ENCODE measurements at places on chromosomes 13 and 19.

DNA sequence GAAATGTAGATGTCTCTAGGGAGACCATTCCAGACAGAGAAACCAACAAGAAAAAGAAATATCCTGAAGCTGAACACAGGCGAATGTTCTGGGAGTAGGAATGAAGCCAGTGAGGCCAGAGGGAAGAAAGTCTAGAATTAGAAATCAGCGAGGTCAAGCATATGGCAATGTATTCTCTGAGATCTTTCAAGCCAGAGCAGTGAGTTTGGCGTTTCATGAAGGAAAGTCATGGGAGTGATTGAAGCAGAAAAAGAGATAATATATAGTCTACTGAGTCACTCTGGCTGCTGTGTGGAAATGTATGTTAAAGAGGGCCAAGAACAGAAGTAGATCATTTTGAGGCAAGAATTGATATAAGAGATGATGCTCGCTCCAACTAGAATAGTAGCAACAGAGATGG lies 576.0 kb downstream of the PCDH17 start:
- no peak for DNase-seq

GRCh38 chr19:13929956-13930355 lies 8.3 kb downstream of the PODNL1 start:
- no peak for DNase-seq

GRCh38 chr13:75319254-75319653 lies 162.7 kb downstream of the TBC1D4 start:
- DNase-seq: no peak

DNA sequence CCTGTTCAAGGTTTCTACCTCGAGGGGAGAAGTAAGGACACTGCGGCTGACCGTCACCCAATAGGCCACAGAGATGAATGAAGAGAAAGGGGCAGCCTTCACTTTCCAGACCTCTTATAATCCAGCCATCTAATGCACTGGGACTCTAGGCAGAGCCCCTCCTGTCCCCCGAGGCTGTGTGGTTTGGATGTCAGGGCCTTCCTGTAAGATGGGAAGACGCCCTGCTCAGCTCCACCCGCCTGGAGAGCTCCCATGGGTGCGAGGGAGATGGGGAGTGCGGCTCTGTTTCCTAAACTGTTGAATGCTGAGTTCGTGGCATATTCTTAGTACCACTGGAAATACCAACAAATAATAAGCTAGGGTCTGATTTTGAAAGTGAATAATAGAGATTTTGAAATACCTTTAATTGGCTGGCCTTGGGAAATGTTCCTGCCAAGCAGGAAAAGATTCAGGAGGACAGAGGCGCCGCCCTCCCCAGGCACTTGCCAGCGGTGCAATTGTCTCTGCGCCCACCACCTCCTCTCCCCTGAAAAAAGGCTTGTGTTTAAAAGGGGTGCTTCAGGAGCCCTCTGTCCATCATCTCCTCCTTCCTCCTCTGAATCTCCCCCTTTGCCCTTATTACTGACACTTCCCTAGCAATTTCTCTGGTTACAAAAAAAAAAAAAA lies 85.4 kb upstream of the GPR183 start:
- DNase-seq: no peak

DNA sequence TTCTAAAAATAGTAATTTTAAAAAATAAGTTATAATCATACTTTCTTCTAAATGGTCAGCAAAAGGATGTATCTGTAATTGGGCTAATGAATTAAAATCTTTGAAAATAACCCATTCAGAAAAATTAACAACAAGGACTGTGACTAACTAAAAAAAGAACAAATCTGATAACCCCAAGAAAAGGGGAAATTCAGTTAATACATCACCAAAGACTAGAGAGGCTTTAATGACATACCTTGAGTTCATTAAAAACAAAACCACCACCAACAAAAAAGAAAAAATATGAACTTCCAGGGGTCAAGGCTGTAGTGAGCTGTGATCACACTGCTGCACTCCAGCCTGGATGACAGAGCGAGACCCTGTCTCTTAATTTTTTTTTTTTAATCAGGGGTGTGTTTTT lies 121.8 kb downstream of the TBC1D4 start:
- no peak for DNase-seq

DNA sequence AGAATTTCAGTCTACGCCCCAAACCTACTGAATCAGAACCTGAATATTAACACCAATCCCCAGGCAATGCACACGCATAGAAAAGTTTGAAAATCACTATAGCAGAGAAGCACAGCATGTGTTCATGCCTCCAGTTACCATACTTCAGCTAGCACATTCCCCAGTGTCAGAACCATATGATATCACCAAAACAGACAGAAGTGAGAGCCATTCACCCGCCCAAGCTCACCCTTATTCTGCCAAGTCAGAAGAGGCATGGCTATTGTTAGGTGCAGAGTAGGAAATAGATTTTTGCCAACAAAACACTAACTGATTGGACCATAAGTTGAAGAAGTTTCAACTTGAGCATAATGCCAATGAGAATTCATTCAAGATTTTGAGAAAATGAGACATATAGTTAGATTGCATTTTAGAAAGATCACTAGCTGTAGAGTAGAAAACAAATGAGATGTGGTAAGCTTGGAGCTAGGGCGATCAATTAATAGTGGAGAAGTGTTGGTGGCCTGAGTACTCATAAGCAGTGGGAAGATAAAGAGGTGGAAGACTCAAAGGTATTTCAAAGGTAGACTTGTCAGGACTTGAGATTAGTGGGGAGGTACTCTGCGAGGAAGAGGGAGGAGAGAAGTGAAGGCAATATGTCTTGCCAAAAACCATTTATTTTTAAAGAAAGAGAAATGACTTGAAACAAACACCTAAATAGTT lies 492.4 kb downstream of the SUCLA2 start:
- DNase-seq: no peak

GRCh38 chr19:1747285-1748114 lies 5.8 kb upstream of the ONECUT3 start:
- peak; percentile 44 for DNase-seq

GRCh38 chr13:110470272-110471009 lies 91.1 kb downstream of the RAB20 start:
- no peak for DNase-seq

DNA sequence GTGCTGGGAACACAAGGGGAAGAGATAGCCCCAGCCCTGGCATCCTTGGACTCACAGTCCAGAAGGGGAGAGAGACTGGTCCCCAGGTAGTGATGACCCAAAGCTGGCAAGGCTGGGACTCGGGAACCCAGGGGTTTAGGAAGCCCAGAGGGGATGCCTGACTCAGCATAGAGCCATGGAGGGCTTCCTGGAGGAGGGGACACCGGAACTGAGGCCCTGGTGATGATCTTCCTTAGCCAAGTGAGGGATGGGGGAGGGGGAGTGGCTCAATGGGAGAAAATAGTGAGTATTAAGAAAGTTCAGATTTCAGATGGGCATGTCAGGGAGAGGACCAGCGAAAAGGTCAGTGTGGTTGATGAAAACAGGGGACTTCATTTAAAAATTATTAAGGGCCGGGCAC lies 26.8 kb downstream of the EXOC3L2 start:
- no peak for DNase-seq

DNA sequence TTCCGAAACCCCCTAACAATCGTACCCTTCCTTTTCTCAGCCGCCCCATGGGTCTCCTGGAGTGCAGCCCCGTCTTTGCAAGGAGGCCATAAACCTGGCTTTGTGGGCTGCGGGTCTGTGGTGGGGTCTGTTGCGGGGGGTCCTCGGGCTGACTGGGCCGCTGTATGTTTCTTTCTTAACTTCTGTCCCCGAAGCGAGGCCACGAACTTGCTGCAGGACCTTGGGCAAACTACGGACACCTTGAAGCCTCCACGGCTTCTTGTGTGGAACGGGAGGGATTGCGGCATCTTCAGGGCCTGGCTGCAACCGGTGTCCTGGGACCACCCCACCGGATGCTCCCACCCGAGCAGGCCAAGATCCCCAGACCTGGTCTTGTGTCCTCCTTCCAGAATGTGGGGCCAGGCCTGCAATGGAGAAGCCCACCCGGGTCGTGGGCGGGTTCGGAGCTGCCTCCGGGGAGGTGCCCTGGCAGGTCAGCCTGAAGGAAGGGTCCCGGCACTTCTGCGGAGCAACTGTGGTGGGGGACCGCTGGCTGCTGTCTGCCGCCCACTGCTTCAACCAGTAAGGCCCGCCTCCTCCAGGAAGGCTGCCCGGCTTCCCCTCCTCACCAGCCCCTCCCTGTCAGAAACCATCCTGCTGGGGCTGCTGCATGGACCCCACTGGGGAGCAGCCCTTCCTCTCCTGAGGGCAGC lies 12.0 kb downstream of the TIMM13 start:
- no peak for DNase-seq

DNA sequence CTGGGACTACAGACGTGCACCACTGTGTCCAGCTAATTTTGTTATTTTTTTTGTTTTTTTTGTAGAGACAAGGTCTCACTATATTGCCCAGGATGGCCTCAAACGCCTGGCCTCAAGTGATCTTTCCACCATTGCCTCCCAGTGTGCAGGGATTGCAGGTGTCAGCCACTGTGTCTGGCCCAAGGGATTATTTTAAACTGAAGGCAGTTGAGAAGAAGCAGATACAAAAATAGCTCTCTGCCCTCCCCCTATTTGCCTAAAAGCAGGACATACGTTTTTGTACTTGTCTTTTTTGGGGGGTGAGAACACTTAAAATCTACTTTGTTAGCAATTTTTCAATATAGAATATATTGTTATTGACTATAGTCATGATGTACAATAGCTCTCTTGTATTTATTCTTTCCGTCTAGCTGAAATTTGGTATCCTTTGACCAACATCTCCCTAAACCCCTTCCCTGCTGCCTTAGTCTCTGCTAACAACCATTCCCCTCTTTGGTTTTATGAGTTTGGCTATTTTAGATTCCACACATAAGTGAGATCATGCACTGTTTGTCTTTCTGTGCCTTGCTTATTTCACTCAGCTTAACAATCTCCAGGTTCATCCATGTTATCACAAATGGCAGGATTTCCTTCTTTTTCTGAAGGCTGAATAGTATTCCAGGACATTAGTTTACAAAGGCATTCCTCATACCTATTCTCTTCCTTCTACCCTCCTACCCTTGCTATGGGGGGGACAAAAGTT lies 34.9 kb downstream of the ADGRE3 start:
- DNase-seq: no peak

- DNase-seq: no peak
Measured at GRCh38 chr19:51145916-51146493, 3.9 kb downstream of the SIGLEC7 start.

DNA sequence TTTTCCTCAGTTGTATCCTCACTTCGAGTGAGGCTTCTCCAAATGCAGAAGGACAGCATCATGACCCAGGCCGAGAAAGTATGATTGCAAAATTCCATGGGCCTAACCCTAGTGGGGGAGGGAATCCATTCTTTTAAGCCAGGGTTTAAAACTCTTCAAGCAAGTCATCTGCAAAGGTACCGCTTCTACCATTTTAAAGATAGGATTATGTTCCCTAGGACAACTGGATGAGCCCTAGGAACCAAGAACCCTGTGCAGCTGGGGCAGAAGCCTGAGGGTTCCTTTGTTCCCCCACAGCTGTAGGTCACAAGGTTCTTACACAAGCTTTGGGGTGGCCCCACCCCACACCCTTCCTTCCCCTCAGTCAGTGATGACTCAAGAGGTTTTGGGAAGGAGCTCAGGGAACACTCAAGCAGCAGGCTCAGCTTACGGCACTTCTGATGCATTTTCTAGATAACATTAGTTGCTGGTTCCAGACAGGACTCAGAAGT lies 13.5 kb downstream of the ARL11 start:
- no peak for DNase-seq

DNA sequence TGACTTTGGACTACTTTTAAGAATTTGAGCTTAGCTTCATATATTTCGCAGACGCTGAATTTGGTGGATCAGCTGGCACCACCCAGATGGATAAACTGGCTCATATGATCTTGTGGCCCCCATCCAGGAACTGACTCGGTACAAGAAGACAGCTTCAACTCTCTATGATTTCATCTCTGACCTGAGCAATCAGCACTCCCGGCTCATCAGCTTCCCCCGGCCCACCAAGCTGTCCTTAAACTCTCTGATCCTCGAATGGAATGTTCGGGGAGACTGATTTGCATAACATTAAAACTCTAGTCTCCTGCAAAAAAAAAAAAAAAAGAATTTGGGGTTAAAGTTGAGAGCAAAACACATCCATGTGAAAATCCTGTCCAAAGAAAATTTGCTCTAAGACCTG lies 71.4 kb upstream of the IRS2 start:
- peak; percentile 33 for DNase-seq

- DNase-seq: no peak
Measured at GRCh38 chr13:32883474-32883873, 132.7 kb upstream of the KL start.

DNA sequence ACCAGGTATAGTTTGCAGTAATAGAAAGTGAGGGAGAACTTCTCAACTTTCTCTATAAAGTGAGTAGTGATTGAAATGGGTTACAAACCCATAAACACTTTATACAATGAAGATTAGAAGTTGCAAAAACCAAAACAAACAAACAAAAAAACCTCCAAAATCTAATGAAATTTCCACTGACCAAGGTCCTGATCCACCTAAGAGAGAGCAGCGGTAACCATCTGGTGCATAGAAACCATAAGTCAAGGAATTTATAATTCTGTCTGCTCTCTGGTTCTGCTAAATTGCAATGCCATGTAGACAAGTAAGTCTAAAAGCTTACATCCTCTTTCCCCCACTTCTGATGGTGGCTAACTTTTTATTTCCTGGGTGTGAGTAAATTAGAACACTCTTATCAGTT lies 463.4 kb downstream of the EFNB2 start:
- no peak for DNase-seq

GRCh38 chr13:33323801-33324510 lies 38.4 kb upstream of the STARD13 start:
- no peak for DNase-seq

DNA sequence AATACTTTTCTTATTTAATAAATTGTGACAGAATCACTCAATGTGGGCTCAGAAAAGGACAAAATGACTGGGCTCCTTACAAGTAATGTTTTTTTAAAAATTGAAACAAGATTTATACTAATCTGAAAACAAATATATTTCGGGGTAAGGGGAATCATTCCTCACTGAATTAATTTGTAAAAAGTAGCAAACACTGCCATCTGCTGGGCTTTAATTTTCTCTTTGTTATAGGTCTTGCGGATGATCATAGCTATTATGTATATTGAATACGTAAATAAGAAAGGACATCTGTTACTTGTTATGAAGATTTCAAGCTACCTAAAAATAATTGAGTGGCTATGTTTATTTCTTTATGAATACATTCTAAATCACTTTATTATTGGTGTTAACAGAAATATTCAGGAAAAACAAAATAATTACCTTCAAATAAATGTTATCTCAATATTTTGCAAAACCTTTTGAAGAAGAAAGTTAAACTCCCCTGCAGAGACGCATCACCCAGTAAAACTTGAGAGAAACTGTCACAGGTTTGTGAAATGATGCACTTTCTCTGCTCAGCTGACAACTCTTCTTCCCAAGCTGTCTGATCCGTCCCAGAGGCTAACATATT lies 17.8 kb upstream of the ENOX1 start:
- no peak for DNase-seq
